ENCODE measurements at places on chromosomes 2 and 18.

- DNase-seq: no peak
Measured at GRCh38 chr2:173355866-173356508, 1.3 kb downstream of the CDCA7 start.

DNA sequence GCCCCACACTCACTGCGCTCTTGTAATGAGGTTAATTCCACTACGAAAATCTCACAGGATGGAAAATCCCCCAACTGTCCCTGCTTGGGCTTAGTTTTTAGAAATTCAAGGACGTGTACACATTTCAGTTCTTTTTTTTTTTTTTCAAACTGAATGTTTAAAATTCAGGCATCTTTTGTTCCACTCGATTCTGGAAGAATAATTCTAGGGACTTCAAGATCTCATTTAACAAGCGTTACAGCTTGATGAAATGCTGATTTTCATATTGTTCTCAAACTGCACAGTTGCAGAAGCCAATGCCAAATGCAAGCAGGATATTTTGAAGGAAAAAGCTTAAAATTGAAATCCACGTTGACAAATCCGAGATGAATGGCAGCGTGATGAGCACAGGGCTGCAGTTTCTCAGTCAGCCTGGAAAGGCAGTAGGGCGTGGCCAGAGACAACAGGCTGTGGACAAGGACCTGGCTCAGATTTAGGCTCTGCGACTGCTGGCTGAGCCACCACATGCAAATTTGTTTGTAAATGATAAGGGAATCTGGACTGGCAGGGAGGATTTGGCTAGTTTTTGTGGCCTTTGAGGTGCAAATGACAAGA, 128.1 kb upstream of the MYCN start:
- DNase-seq: no peak

- no peak for DNase-seq
Measured at GRCh38 chr2:208112969-208113368, 11.4 kb downstream of the CRYGD start.

- no peak for DNase-seq
Measured at GRCh38 chr2:75788902-75789301, 78.2 kb upstream of the GCFC2 start.

GRCh38 chr2:69704446-69704845, 37.5 kb upstream of the ANXA4 start:
- peak; percentile 67 for DNase-seq

DNA sequence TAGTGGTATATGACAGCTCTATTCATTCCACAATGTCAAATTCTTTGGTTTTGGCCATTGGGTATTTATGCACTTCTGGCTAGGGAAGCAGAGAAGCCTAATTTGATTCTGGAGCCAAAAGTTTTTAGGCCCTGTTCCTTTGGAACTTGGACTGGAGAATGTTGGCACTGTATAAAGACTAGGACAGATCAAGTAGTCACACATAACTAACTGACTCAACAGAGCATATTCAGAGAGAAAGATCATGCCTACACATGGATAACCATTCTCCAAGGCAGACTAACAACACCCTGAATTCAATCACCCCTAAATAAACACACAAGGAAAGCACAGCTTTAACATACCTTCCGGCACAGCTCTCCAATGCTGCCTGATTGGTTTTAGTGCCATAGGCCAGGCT, 62.9 kb downstream of the ARHGAP15 start:
- DNase-seq: no peak

DNA sequence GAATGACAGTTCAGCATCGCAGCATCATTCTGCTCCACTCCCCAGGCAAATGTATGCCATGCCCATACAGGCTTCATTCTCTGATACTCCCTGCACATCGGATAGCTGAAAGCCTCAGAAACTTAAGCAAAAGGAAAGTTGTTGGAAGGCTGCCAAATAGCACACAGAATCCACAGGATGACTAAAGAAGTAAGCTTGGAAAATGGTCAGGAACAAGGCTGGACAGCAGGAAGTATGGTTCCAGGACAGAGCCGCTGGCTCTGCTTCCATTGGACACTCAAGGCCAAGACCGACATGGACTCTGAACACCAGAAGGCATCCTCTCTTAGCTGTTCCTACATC, 256.5 kb downstream of the CDH20 start:
- peak; percentile 72 for DNase-seq

DNA sequence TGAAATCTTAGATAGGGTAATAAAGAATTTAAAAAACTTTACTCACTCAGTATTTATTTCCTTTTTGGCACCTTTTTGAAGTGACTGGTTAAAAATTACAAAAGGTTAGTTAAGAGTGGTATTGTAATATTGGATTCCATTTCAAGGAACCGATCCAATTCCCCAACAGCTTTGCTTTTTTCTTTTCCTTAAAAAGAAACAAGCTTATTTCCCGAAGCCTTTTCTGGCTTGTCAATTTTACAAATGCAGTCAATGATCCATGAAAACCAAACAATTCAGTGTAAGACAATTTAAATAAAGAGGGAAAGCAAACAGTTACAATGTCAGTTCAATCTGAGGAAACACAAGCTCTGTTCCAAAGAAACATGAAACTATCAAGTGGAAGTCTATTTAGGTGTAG, 200.2 kb downstream of the RIT2 start:
- no peak for DNase-seq

GRCh38 chr2:168732100-168732499, 70.3 kb upstream of the NOSTRIN start:
- DNase-seq: no peak

GRCh38 chr18:42929857-42930256, 185.6 kb downstream of the RIT2 start:
- DNase-seq: peak; percentile 76

- peak; percentile 57 for DNase-seq
Measured at GRCh38 chr2:105795575-105795934, 50.8 kb downstream of the NCK2 start.

DNA sequence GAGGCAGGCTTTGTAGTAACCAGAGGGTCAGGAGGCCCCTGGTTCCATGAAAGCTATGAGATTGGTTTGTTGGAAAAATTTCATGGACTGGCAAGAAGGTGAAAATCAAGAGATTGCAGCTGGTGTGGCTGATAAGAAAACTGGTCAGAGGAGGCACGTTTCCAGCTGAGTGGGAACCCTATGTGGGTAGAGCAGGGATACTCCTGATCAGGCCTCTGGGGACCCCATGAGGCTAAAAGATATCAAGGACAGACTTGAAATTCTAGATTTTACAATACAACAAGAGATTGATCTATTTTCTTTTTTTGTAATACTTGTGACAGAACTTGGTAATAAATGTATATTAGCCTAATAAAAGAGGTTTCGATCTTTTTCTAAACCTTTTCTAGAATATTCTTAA, 1615.1 kb downstream of the DPP10 start:
- no peak for DNase-seq

GRCh38 chr2:64562148-64562784, 38.1 kb downstream of the AFTPH start:
- DNase-seq: peak; percentile 51

GRCh38 chr2:55223958-55224760, 7.9 kb downstream of the CLHC1 start:
- no peak for DNase-seq

DNA sequence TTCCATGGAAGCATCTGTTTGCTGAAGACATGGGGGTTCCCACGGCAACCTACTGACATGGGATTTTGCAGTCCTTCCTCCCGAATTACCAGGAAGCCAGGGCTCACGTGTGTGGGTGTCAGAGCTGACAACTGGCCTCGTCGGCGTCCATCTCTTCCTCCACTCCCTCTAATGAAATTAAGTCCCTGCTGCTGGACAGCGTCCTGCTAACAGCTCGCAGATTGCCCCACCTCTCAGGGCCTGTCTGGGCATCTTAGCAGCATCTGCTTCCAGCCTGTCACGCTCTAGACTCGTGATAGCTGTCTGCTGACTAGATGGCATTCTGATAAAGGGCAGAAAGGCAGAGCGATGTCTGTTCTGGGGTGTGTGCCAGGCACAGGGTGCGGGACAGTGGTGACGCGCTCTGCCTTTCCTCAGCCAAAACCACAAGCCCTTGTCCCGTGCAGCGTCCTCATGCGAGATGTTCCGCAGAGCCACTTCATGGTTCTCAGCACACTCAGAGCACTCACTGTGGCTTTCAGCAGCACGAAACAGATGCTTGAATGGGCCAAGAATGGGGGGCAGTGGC, 161.1 kb downstream of the ARL4C start:
- DNase-seq: peak; percentile 78

- no peak for DNase-seq
Measured at GRCh38 chr2:210007895-210008294, 5.5 kb downstream of the RPE start.

DNA sequence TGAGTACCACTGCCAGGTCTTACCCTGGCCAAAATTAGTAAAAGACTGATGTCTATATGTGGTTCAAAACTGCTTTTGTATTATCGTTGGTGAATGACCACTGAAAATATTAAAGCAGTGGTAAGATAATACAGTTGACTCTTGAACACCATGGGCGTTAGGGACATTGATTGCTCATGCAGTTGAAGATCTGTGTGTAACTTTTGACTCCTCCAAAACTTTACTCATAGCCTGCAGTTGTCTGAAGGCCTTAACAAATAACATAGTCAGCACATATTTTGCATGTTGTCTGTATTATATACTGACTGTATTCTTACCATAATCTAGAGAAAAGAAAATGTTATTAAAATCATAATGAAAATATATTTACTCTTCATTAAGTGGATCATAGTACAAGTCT, 5.8 kb upstream of the ANKRD12 start:
- no peak for DNase-seq

DNA sequence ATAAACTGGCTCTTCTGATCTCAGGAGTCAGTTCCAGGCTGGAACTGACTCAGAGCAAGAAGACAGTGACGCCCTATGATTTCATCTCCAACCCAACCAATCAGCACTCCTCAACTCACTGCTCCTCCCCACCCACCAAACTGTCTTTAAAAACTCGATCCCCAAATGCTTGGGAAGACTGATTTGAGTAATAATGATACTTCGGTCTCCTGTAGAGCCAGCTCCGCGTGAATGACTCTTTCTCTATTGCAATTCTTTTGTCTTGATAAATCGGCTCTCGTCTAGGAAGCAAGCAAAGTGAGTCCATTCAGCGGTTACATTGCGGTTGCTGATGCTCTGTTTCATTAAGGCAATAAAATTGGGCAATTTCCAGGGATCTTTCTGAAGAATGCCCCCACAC, 1025.3 kb upstream of the CNTNAP5 start:
- no peak for DNase-seq

GRCh38 chr2:112623913-112624777, 21.6 kb upstream of the SLC20A1 start:
- peak; percentile 72 for DNase-seq

DNA sequence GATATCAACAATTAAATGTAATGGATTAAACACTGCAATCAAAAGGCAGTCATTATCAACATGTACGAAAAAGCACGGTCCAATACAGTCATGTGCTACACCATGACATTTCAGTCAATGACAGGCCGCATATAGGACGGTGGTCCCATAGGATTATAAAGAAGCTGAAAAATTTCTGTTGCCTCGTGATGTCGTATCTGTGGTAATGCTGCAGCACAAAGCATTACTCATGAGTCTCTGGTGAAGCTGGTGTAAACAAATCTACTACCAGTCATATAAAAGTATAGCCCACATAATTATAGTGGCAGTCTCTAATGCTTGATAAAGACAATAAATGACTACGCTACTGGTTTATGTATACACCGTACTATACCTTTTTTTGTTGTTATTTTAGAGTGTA, 58.4 kb downstream of the RABL2A start:
- DNase-seq: no peak

GRCh38 chr2:66574701-66575624, 140.0 kb downstream of the MEIS1 start:
- peak; percentile 86 for DNase-seq

GRCh38 chr2:196639180-196640030, at the start of gene CCDC150:
Gene CCDC150 (plus strand): TSS chr2:196639715. CDS start chr2:196639767, 52 bp downstream.
- DNase-seq: peak; percentile 94

DNA sequence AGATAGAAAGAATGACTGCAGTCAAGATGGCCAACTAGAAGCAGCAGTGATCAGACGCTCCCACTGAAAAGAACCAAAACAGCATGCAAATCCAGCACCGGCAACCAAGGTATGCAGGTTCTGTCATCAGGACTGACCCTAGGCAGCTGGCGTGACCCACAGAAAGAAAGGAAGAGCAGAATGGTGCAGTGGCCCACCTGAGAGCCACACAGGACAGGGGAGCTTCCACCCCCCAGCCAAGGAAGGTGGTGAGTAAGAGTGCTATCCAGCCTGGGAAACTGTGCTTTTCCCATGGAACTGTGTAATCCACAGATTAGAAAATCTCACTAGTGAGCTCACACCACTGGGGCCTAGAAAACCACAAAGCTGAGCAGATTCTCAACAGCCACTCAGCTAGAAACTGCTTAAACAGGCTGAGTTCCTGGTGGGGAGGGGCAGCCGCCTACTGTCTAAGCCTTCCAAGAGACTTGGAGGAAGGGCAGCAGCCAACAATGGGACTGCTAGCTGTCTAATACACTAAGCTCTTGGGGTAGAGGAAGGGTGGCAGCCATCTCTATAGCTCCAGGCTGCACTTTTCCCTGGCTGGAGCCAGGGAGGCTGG, 127.9 kb downstream of the EVA1A start:
- DNase-seq: no peak

- DNase-seq: peak; percentile 94
Measured at GRCh38 chr2:201151127-201151981, 31.6 kb upstream of the CASP10 start.

DNA sequence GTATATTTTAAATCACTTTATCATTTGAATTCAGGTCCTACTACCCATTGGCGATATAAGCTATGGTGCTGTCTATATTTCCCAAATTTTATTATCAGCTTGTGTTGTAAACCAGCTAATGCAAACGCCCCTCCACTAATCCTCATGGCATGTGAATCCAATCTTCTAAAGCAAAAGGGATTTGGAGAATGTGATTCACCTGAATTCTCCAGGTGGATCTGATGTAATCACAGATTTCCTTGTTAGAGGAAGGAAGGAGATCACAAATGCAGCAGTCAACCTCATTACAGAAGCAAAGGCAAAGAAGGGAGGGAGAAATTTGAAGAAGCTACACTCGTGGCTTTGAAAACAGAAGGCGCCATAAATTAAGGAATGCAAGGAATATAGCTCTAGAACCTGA, 431.1 kb upstream of the CDH19 start:
- no peak for DNase-seq

DNA sequence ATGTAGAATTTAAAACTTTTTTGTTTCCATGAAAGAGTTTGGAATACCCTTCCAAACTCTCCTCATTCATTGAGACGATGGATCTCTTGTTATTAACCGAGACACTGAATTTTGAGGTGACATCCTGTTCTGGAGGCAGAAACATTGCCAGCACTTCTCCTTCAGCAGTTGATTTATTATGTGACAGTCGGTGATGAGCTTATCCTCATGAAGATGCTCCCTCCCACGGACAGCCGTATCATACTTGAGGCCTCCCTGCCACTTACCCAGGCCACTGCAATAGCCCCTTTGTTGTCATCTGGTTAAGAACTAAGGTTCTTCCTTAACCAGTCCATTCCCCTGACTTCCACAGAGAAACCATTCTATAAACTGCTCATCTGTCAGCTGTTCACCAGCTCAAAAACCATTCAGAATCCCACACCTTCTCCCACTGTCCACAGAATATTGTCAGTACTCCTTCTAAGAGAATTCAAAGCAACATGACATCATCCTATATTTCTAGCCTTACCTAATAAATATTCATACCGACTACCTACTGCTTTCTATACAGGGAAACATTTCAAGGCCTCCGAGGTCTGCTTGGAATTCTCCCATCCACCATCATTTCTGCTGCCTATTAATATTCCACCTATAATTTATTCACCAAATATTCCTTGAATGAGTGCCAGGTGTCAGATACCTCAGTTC, 139.0 kb upstream of the TRIB2 start:
- no peak for DNase-seq

- no peak for DNase-seq
Measured at GRCh38 chr2:115606350-115606749, 1163.9 kb downstream of the DPP10 start.
